ENCODE measurements at places on chromosomes 7 and 10.
A peak's percentile ranks its signal among the peaks of the same experiment; 100 is the strongest.

GRCh38 chr7:148698007-148698396, 701 bp upstream of the CUL1 start:
- peaks cover 2% of the 10 kb centered on the region for H3K4me1 ChIP-seq
- no peaks in the 10 kb centered on the region for H3K36me3 ChIP-seq
- H3K4me3 ChIP-seq: peak overlapping the region; percentile 95
- no peaks in the 10 kb centered on the region for H3K27me3 ChIP-seq

DNA sequence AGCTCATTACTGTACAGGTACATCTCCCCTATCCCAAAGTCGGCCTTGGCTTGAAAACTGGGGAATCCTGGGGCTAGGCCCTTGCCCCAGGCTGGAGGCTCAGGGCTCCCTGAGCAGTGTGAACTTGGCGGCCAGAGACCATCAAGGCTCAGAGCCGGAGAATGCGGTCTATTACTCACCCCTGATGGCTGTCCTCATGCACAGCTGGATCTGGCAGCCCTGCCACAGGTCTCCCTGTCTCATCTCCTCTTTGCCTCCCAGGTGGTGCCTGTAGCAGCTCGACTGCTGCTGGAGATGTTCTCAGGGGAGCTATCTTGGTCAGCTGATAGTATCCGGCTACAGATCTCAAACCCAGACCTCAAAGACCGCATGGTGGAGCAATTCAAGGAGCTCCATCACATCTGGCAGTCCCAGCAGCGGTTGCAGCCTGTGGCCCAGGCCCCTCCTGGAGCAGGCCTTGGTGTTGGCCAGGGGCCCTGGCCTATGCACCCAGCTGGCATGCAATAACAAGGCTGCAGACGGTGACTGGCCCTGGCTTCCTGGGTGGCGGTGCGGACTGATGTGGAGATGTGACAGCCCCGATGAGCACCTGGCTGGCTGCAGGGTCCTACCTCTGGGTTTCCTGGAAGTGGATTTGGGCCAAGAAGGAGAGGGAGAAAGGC, 10.7 kb downstream of the IRF5 start:
- H3K4me3 ChIP-seq: no peak overlapping the region
- H3K4me1 ChIP-seq: no peaks in the 10 kb centered on the region

GRCh38 chr10:3469639-3470020, 297.0 kb upstream of the PITRM1 start:
- H3K4me3 ChIP-seq: no peak overlapping the region
- DNase-seq: no peak
- H3K36me3 ChIP-seq: no peaks in the 10 kb centered on the region
- peak overlapping the region; percentile 80 for H3K27ac ChIP-seq

GRCh38 chr7:36051501-36051900, 101.6 kb upstream of the EEPD1 start:
- H3K4me3 ChIP-seq: no peak overlapping the region
- DNase-seq: no peak
- H3K4me1 ChIP-seq: no peaks in the 10 kb centered on the region
- no peaks in the 10 kb centered on the region for H3K27me3 ChIP-seq

DNA sequence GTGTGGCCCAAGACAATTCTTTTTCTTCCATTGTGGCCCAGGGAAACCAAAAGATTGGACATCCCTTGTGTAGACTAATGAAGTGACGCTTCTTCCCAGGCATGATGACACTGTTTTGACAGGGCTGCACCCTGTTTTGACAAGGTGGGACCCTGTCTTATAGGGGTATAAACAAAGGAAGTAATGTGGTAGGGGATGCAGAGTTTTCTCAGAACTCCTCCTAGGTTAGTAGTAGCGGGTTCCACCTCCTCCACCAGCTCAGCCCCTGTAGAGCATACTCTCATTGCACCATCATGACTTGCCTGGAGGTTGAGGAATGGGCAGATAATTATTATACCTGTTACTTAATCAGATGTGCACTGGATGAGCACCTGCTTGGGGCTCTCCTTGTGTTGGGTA, 123.1 kb downstream of the CCNY start:
- no peaks in the 10 kb centered on the region for H3K4me1 ChIP-seq
- H3K27ac ChIP-seq: no peak overlapping the region
- no peak for DNase-seq
- no peak overlapping the region for H3K4me3 ChIP-seq
- H3K36me3 ChIP-seq: no peaks in the 10 kb centered on the region

DNA sequence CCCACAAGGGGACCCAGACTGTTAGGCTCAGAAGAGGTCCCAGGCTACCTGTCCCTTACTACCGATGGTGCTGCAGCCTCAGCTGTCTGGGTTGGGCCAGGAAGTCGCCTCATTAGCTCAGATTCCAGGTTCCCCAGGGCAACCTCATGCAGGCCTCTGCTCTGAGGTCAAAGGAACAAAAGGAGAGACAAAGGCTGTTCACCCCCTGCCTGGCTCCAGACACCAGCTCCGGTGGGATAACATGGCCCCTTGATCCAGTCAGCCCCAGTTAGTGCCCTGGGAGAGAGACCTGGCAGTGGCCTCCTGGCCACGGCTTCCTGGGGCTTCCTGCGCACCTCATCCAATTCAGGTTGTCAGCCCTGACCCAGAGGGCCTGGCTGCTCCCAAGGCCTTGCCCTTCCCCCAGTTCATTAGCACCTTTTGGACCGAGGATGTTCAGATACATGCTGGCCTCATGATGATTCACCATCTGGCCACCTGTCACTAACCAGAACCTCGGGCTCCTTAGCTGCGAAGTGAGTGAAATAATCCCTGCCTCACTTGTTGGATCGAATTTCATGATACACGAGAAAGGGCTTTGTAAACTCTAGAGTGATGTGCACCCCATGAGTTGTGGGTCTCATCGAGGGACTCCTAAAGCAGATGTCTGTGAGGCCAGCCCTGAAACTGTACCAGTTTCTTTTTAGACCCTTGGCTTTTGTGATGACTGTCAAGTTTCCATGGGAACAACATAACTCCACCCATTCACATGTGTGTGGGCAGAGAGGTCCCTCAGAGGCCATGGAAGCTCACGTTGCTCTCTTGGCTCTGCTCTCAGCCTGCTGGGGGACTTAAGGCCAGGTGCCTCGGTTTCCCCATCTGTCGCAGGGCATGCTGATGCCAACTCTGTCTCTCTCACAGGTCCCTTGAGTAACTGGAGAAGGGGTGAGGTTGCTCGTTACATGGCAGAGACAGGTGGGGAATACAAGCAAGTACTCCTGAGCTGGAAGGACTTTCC, 79.5 kb upstream of the PCBD1 start:
- no peak for DNase-seq
- no peaks in the 10 kb centered on the region for H3K36me3 ChIP-seq
- no peak overlapping the region for H3K4me3 ChIP-seq
- H3K27me3 ChIP-seq: no peaks in the 10 kb centered on the region

DNA sequence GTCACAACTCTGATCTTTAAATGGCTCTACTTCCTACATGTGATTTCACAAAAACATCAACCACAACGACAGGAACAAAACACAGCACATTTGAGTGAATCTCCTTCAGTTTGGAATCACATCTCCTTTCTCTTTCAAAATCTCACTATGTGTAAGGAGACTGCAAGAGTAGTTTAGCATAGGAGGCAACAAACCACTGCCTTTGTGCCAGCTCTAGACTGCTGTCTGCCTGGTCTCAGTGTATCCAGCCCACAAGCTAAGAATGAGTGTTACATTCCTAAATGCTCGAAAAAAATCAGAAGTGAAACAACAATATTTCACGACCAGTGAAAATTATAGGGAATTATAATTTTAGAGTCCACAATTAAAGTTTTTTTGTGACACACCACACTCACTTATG, 217.0 kb upstream of the STEAP4 start:
- no peak overlapping the region for H3K4me3 ChIP-seq
- no peaks in the 10 kb centered on the region for H3K36me3 ChIP-seq
- no peaks in the 10 kb centered on the region for H3K27me3 ChIP-seq
- DNase-seq: no peak
- H3K27ac ChIP-seq: no peak overlapping the region
- H3K4me1 ChIP-seq: no peaks in the 10 kb centered on the region

DNA sequence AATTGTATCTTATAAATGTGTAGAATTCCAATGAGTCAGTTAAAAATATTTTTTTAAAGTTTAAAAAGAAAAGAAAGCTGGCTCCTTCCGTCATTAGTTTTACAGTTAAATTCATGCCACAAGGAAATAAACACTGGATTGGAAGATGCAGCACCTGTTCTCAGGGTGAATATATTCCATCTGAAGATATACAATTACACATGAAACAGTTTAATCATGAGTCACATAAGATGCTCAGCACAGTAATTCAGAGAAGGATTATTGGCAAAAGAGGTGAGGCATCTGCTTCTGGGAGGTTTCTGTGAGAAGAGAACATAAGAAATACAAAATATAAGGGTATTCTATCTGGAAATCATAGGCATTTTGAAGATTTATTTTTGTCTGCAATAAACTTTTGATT, 376.5 kb upstream of the SORCS1 start:
- no peaks in the 10 kb centered on the region for H3K27me3 ChIP-seq
- H3K36me3 ChIP-seq: no peaks in the 10 kb centered on the region
- no peak overlapping the region for H3K4me3 ChIP-seq
- no peak for DNase-seq
- no peaks in the 10 kb centered on the region for H3K4me1 ChIP-seq

DNA sequence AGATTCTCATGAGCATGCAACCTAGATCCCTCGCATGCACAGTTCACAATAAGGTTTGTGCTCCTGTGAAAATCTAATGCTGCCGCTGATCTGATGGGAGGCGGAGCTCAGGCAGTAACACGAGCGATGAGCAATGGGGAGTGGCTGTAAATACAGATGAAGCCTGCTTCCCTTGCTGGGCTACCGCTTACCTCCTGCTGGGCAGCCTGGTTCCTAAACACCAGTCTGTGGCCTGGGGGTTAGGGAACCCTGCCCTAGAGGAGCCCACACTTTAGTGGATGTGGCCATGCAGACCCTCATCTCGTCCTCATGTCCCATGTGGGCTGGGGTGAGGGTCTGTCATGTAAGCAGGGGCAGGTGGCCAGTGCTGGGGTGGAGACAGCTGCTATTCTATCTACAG, 417.6 kb downstream of the GLRX3 start:
- H3K4me3 ChIP-seq: no peak overlapping the region
- no peaks in the 10 kb centered on the region for H3K4me1 ChIP-seq
- peaks cover 7% of the 10 kb centered on the region for H3K27me3 ChIP-seq
- no peak overlapping the region for H3K27ac ChIP-seq
- H3K36me3 ChIP-seq: no peaks in the 10 kb centered on the region
- no peak for DNase-seq

DNA sequence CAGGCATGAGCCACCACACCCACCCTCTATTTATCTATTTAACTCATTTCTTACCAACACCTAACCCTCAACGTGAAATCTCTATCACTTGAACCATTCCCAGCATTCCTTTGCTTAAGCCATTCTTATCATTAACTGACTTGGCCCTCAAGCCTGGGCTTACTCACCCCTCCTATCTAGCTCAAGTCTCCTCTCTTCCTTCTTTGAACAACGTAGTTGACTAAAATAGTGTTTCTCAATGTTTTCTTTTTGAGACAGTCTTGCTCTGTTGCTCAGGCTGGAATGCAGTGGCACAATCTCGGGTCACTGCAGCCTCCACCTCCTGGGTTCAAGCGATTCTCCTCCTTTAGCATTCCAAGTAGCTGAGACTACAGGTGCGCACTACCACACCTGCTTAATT, 7.0 kb downstream of the ANXA7 start:
- H3K4me3 ChIP-seq: no peak overlapping the region
- H3K36me3 ChIP-seq: no peaks in the 10 kb centered on the region
- no peaks in the 10 kb centered on the region for H3K27me3 ChIP-seq
- no peaks in the 10 kb centered on the region for H3K4me1 ChIP-seq

DNA sequence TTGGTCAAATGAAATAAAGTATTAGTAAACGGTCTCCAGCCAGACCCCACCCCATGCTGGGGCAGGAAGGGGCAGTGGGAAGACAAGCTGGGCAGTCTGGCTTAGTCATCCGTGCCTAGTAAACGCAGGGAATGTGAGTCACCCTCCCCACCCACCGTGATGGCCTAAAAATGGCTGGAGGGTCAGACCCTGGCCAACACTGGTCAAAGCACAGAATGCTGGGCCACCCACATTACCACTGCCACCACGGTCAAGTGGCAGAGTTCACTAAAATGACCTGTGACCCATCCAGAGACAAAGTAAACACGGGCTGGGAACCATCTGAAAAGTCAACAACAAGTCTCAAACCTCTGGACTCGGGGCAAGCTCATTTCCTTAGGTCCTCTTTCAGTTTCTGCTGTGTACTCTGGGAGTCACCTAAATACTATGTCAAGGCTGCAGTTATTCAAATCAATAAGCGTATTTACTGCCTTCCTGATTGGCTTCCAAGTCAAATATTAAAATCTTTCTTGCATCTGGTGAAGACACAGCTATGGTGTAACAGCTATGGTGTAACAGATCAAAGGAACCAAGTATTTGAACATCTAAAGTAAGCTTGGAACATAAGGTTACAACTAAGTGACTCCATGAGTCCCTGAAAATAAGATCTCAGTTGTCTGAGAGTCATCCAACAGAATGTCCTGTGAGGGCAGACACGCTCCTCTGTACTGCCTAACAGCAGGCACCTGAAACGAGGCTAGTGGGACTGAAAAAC, 3.0 kb downstream of the ZFAND2A start:
- no peak overlapping the region for H3K27ac ChIP-seq
- peaks cover 11% of the 10 kb centered on the region for H3K36me3 ChIP-seq
- no peak overlapping the region for H3K4me3 ChIP-seq
- no peak for DNase-seq
- H3K4me1 ChIP-seq: peaks cover 12% of the 10 kb centered on the region

DNA sequence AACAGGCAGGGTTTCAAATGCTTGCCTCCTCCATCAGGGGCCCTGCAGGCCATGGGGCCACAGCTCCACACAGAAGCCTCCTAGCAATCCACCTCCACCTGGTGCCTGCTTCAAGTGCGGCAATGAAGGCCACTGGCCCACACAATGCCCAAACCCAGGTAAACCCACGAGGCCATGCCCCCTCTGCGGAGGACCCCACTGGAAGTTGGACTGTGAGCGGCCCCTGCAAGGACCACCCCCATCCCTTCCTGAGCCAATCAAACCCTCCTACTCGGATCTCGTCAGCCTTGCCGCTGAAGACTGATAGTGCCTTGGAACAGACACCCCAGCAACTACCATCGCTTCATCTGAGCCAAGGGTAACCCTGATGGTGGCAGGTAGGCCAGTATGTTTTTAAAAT, 63.1 kb downstream of the LRRC17 start:
- no peak for DNase-seq
- H3K4me3 ChIP-seq: no peak overlapping the region
- H3K27ac ChIP-seq: no peak overlapping the region

- H3K4me3 ChIP-seq: no peak overlapping the region
- DNase-seq: no peak
- H3K4me1 ChIP-seq: no peaks in the 10 kb centered on the region
- H3K36me3 ChIP-seq: no peaks in the 10 kb centered on the region
- H3K27me3 ChIP-seq: no peaks in the 10 kb centered on the region
Measured at GRCh38 chr10:122326385-122326784, 48.1 kb upstream of the PLEKHA1 start.

- H3K36me3 ChIP-seq: no peaks in the 10 kb centered on the region
- peaks cover under 1% of the 10 kb centered on the region for H3K4me1 ChIP-seq
- no peak overlapping the region for H3K27ac ChIP-seq
- no peak for DNase-seq
- no peaks in the 10 kb centered on the region for H3K27me3 ChIP-seq
Measured at GRCh38 chr7:69682518-69682917, 84.2 kb downstream of the AUTS2 start.

GRCh38 chr7:102872460-102872859, 40.3 kb upstream of the LRRC17 start:
- H3K36me3 ChIP-seq: no peaks in the 10 kb centered on the region
- no peaks in the 10 kb centered on the region for H3K4me1 ChIP-seq
- no peaks in the 10 kb centered on the region for H3K27me3 ChIP-seq
- H3K4me3 ChIP-seq: no peak overlapping the region
- no peak overlapping the region for H3K27ac ChIP-seq

- H3K27me3 ChIP-seq: no peaks in the 10 kb centered on the region
- H3K27ac ChIP-seq: no peak overlapping the region
- no peaks in the 10 kb centered on the region for H3K36me3 ChIP-seq
- no peak overlapping the region for H3K4me3 ChIP-seq
Measured at GRCh38 chr7:50473531-50473930, 23.4 kb upstream of the FIGNL1 start.

All from prostate gland (tissue), 2 donors.